Activated CD4-positive, alpha-beta T cell treated with anti-CD3 and anti-CD28 coated beads for 36 hours (primary cell): ENCODE measurements at places on chromosomes 2 and 18.

- H3K4me3 ChIP-seq, result no peak overlapping the region
- H3K27ac ChIP-seq, result no peak overlapping the region
- H3K4me1 ChIP-seq, result no peaks in the 10 kb centered on the region
- DNase-seq, result no peak
These were observed 66.4 kb downstream of the PAX3 start for GRCh38 chr2:222232372-222232771.

DNA sequence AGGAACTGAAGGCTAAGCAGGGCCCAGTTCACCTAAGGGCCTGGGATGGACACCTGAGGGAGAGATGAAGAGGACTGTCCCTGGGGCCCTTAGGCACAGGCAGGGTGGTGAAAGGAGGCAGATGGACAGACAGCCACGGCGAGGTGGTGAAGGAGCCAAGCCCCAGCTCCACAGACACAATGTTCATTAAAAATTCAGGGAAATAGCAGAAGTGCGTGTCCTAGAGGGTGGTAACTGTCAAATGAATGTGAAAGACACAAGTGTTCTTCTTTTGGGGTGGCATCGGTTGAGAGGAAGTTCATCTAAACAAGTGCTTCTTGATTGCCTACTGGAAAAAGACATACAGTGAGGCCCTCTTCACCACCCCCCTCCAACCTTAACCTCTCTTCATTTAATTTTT lies 76.2 kb upstream of the SIX2 start:
- no peak overlapping the region for H3K27ac ChIP-seq
- no peak for DNase-seq
- no peak overlapping the region for H3K4me3 ChIP-seq

GRCh38 chr2:212318636-212319035 lies 220.0 kb downstream of the ERBB4 start:
- no peaks in the 10 kb centered on the region for H3K27me3 ChIP-seq
- no peak overlapping the region for H3K27ac ChIP-seq
- no peaks in the 10 kb centered on the region for H3K36me3 ChIP-seq
- H3K4me1 ChIP-seq, result no peaks in the 10 kb centered on the region

- no peaks in the 10 kb centered on the region for H3K27me3 ChIP-seq
- no peak overlapping the region for H3K27ac ChIP-seq
- no peaks in the 10 kb centered on the region for H3K36me3 ChIP-seq
These were observed 445.3 kb upstream of the ZEB2 start for GRCh38 chr2:144965172-144965571.

DNA sequence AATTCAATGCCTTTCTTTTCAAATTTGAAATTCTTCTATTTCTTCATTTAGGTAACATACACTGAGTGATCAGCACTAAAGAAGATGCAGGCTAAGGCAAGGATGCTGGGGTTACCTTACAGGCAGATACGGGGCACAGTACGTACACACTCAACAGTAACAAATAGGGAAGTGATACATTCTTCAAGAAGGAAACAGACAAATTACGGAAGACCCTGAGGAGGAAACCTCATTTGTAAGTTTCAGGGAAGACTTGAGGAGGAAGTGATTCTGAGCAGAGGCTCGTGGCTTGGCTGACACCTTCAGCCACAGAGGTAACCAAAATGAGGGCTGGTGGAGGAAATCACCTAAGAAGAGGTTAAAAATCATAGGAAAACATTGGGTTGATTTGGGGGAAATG lies 1108.3 kb upstream of the KLHL29 start:
- H3K4me3 ChIP-seq, result no peak overlapping the region
- no peak for DNase-seq
- no peak overlapping the region for H3K27ac ChIP-seq

- H3K27ac ChIP-seq, result no peak overlapping the region
- no peaks in the 10 kb centered on the region for H3K4me1 ChIP-seq
- no peak for DNase-seq
- H3K27me3 ChIP-seq, result peaks cover 2% of the 10 kb centered on the region
- H3K4me3 ChIP-seq, result no peak overlapping the region
- no peaks in the 10 kb centered on the region for H3K36me3 ChIP-seq
These were observed 113.6 kb downstream of the ADCYAP1 start for GRCh38 chr18:1018181-1018681.

DNA sequence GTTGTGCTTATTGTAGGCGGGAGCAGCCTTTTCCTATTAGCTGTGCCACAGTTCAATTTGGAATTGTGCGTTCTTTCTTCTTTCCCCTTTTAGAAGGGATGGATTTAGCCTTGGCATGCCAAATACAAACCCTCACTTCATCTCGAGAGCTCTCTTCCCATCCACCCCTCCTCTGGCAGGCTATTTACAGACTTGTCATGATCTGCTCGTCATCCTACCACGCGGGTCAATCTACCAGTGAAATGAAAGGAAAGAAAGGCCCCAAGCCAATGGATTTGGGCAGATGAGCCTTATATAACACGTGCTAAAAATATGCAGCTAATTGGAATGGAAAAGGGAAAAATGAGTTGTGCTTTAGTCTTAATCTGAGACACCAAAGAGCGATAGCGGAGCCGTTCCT lies 277.5 kb downstream of the PRKCE start:
- DNase-seq, result no peak
- H3K27ac ChIP-seq, result no peak overlapping the region
- no peaks in the 10 kb centered on the region for H3K36me3 ChIP-seq
- no peaks in the 10 kb centered on the region for H3K4me1 ChIP-seq
- H3K4me3 ChIP-seq, result no peak overlapping the region

DNA sequence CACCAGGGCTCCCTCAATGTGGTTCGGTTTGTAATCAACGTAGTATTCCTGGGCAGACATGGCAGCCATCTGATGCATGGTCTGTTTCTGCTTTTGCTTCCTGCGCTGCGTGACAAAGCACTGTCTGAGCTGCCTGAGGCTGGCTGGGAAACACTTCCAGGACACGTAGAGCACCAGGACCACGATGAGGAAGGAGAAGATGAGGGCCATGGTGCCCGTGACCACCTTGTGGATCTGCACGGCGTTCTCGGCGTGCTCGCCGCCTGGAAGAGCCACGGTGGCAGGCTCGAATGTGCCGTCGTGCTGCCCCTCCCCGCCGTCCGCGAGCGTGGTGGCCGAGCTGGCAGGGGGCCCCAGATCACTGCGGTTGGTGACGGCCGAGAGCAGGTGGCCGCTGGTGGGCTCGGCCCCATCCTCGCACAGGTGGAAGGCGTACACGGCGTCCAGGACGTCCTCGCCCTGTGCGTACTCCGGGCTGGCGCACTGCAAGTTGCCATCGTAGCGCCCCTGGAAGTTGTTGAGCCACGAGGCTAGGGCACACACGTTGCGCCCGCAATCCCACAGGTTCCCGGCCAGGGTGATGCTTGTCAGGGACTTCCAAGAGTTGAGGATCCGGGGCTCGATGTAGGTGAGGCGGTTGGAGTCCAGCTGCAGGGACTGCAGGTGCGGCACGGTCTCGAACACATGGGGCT lies 2.1 kb downstream of the LRRTM1 start:
- H3K4me1 ChIP-seq, result no peaks in the 10 kb centered on the region
- no peak for DNase-seq
- H3K4me3 ChIP-seq, result no peak overlapping the region
